ENCODE measurements at places on chromosomes 2 and 18. TPM values are rescaled to one million over a fixed set of nuclear protein-coding genes. Genes with fewer than 3 reads are reported as not detected.

IL37 gene
- not detected for total RNA-seq

REG1B gene
- total RNA-seq, result not detected

CTLA4 gene
- total RNA-seq, result 28.7 TPM

MSTN gene
- not detected for total RNA-seq

ARHGAP15 gene
- total RNA-seq, result 72.8 TPM

CAPN13 gene
- total RNA-seq, result not detected

EPHA4 gene
- total RNA-seq, result 2.3 TPM

NGEF gene
- total RNA-seq, result 0.63 TPM

AFG3L2 gene
- total RNA-seq, result 64.0 TPM

- H3K36me3 ChIP-seq, result no peaks in the 10 kb centered on the region
- H3K27ac ChIP-seq, result no peak overlapping the region
- DNase-seq, result peak; percentile 42
- H3K4me3 ChIP-seq, result no peak overlapping the region
These were observed 146.1 kb upstream of the SESTD1 start for GRCh38 chr2:179410552-179411356.

DNA sequence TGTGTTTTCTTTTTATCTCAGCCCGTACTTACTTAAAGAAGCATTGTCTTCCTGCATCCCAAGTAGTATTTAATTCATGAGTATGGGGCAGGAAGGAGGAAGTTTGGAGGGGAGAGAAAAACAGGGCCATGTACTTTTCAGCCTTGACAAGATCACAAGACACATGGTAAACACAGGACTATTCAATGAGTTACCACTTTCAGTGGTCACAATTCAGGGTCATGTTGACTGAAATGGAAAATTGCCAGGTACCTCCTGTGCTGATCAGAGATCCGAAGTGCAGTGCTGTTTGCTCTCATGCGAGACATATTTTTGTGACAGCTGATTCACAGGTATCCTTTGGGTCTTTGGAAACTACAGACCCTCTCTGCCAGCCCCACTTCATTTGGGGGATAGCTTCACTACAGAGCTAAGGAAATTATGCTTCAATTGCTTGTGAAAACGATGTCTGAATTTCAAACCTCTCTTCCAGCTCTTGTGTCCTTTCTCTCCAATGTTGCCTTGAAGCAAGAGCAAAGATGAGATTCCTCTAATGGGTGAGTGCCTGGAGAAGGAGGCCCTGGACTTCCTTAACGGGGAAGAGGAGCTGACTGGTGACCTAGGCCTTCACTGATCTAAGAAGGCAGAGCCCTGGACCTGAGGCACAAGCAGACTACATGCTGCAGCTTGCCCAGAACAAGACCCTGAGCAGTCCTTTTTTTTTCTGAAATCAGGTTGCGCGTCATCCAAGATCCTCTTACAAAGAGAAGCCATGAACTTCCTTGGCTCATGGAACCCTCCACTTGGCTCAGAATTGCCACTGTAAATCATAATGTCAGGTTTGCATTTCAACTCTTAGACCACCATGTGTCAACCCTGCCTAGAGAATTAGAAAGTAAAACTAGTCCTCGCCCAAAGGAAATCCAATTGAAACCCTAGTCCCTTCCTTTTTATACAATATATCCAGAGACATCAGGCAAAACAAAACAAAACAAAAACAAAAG lies 44.1 kb downstream of the EVA1A start:
- peaks cover 2% of the 10 kb centered on the region for H3K36me3 ChIP-seq
- no peaks in the 10 kb centered on the region for H3K4me1 ChIP-seq
- no peak for DNase-seq
- peaks cover 7% of the 10 kb centered on the region for H3K27me3 ChIP-seq
- no peak overlapping the region for H3K4me3 ChIP-seq

GRCh38 chr18:74229891-74230290 lies 61.9 kb downstream of the CYB5A start:
- H3K27me3 ChIP-seq, result no peaks in the 10 kb centered on the region
- H3K4me1 ChIP-seq, result no peaks in the 10 kb centered on the region
- no peak for DNase-seq
- no peaks in the 10 kb centered on the region for H3K36me3 ChIP-seq
- no peak overlapping the region for H3K4me3 ChIP-seq

DNA sequence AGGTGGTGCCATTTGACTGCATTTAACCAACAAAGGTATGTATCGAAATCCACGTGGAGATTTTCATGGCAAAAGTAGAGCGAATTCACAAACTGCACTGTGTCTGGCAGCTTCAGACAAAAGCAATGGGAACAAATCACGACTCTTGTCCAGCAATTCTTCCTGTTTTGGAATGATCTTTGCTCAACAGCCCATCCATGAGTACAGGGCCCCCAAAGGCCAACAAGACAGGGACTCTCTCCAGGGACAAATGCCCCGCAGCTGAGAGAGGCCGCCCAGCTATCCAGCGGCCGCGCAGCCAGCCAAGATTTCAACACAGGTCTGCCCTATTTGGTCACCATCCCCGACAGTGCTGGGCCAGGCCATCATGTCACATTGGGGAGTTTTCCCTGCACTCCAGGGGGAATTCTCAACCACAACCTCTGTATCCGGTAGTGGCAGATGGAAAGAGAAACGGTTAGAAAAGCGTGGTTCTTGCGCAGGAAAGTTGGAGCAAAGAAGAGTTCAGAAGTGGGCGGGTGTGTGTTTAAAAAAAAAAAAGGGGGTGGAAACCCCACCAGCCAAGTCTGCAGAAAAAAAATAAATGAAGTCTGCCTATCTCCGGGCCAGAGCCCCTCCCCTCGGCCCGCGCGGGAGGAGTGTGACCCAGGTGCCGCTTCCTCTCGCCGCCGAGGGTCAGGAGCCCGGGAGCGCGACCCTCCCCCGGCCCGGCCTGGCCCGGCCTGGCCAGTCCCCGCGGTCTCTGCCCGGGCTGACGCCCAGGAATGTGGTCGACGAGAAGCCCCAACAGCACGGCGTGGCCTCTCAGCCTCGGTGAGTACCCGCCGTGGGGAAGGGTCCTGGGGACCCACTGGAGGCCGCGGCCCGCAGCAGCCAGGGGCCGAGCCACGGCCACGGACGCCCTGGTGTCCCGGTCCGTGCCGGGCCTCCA lies at the start of gene GYPC:
GYPC (plus strand) TSS at position 659 of the 931 bp plus-strand sequence; CDS start at position 765, 106 bp downstream.
- H3K4me1 ChIP-seq, result peaks cover 40% of the 10 kb centered on the region
- DNase-seq, result peak; percentile 71
- no peaks in the 10 kb centered on the region for H3K27me3 ChIP-seq
- H3K27ac ChIP-seq, result peak within 1 kb of the TSS; percentile 100

DNA sequence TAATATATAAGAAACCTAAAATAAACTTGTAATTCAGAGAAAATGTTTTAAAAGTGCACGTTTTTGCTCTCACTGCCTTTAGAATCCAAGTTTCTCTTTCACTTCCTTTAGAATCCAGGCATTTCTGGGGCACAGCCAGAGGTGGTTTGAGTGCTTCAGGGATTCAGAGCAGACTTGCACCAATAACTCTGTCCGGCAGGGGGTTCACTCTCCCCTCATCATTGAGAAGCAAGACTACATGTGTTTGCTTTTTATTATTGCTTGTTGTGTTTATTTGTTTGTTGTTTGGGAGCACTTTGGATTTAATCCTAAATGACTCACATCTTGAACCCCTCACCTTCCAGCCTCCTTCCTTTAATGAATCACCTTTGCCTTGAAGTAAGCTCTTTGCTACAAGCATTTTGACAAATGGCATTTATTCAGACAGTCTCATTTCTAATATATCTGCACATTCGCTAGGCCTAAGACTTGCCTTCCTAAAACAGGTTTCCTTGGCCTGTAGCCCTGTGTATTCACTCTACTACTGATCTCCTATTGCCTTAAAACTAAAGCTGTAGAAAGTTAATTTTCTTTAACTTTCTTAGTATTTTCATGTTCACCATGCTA lies 233.5 kb upstream of the ATP5MC3 start:
- no peak overlapping the region for H3K4me3 ChIP-seq
- no peaks in the 10 kb centered on the region for H3K4me1 ChIP-seq
- DNase-seq, result peak; percentile 26
- H3K27ac ChIP-seq, result no peak overlapping the region

DNA sequence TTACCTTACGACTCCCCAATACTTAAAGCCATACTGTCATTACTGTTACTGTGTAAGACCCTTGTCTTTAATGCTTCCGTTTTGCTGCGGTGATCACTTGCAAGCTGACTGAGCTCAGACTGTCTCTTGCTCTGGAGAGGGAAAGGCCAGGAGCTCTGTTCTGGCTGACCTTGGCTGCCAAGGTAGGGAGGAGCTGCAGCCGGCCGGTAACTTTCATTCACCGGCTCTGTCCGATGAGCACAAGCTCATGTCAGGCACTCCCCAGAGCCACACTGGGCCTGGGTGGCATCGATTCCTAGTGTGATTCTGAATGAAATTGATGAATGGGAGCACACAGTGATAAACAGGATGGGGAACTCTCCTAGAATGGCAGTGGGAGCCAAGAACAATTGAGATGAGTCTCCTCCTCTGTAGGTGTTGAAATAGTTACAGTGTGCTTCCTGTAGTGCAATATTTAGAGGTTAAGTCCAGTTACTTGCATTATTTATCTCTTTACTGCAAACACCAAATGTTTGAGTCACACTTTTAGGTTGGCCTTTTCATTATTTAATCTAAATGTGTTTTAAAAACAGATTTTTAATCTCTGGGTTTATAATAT lies 100.9 kb downstream of the ATP9B start:
- peaks cover 14% of the 10 kb centered on the region for H3K36me3 ChIP-seq
- peaks cover 4% of the 10 kb centered on the region for H3K4me1 ChIP-seq
- no peak overlapping the region for H3K27ac ChIP-seq
- no peak overlapping the region for H3K4me3 ChIP-seq

DNA sequence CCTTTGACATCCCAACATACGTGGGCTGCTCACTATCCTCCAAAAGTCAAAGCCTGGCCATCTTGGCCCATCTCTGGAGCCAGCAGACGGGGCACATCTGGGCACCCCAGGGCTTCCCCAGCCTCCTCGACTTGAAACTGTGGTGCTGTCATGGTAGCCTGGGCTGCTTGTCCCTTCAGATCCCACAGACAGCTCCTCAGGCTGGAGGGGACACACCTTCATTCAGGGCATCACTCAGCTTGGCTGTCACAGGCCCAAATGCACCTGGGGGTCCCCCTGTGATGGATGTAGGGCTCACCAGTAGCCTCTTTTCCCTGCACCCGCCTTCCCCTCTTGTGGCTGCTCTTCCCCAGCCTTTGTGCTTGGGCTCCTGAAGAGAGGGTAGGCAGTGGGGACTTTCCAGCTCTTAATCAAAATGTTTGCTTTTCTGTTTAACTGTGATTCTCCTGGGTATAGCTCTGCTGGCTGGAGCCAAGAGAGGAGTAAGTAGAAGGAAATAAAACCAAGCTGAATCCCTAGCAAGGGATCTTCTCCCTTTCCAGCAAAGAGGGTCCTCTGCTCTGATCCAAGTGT lies 92.3 kb downstream of the GYPC start:
- H3K27ac ChIP-seq, result no peak overlapping the region
- H3K4me1 ChIP-seq, result peaks cover 15% of the 10 kb centered on the region
- DNase-seq, result no peak
- H3K36me3 ChIP-seq, result no peaks in the 10 kb centered on the region
- H3K4me3 ChIP-seq, result no peak overlapping the region

DNA sequence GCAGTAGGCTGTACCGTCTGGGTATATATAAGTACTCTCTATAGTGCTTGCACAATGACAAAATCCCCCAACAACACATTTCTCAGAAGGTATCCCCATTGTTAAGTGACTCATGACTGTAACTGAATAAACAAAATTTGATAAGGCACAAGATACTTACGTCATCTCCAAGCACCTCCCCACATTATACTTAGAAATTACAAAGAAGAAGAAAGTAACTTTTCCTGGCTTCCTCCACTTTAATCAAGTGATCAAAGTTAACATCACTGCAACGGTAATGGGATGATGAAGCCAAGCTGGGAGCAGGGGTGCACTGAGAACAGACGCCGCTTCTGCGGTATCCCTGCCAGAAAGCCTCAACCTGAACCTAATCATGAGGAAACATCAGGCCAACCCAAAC lies 9.7 kb downstream of the TNS1 start:
- peaks cover 10% of the 10 kb centered on the region for H3K4me1 ChIP-seq
- no peak overlapping the region for H3K27ac ChIP-seq
- no peak for DNase-seq

DNA sequence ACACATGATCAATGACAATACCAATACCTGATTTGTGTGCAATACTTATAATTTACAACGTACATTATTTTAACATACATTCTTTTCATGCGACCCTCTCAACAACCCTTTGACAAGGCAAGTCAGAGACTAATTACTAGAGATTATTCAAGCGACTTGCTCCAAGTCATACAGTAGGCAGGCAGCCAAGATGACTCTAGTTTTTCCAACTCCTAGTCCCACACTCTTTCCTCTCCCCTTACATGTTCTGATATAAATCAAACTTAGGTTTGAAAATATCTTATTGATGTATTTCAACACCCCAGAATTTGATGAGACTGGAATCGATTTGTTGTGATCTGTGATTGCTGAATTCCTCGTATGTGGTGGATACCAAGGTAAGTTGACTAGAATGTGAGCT lies 8.0 kb upstream of the CYP27C1 start:
- peaks cover 3% of the 10 kb centered on the region for H3K36me3 ChIP-seq
- H3K4me1 ChIP-seq, result peaks cover 7% of the 10 kb centered on the region
- DNase-seq, result no peak
- no peak overlapping the region for H3K4me3 ChIP-seq
- H3K27me3 ChIP-seq, result peaks cover 22% of the 10 kb centered on the region

GRCh38 chr2:103875131-103875530 lies 978.8 kb upstream of the POU3F3 start:
- H3K4me3 ChIP-seq, result no peak overlapping the region
- DNase-seq, result no peak
- no peaks in the 10 kb centered on the region for H3K27me3 ChIP-seq
- no peak overlapping the region for H3K27ac ChIP-seq

- peak; percentile 92 for DNase-seq
- H3K4me3 ChIP-seq, result peak overlapping the region; percentile 2
- H3K27ac ChIP-seq, result peak overlapping the region; percentile 84
- no peaks in the 10 kb centered on the region for H3K27me3 ChIP-seq
- peaks cover 58% of the 10 kb centered on the region for H3K36me3 ChIP-seq
These were observed 129.0 kb downstream of the NCK2 start for GRCh38 chr2:105873721-105874120.

Measured in activated CD8-positive, alpha-beta T cell treated with anti-CD3 and anti-CD28 coated beads for 36 hours (primary cell).